D721Med (cell line): ENCODE measurements at places on chromosomes 16 and 17.
A peak's percentile ranks its signal among the peaks of the same experiment; 100 is the strongest.

DNA sequence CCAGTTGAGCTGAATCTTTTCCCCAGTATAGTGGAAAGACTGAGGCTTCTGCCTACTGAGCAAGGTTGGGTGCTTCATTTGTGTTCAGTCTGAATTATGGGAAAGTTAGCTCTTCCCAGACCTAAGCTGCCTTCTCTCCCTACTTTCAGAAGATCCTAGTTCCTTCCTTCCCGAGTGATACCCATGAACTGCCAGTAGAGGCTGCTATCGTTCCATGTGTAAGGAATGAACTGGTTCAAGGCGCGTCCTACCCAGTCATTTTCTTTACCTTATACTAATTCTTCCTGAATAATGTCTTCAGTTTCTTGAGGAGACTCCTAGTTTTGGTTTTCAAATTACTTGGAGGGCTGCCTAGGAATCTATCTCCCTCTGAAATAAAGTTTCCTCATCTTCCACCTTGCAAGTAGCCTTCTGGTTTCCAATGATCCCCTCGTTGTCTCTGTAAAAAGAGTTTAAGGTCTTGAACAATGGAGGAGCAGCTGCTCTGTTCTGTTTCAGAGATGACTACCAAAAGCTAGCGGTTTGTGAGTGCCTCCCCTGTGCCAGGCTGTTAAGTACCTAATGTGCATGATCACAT, 934 bp upstream of the AOC2 start:
- DNase-seq, result peak; percentile 72

DNA sequence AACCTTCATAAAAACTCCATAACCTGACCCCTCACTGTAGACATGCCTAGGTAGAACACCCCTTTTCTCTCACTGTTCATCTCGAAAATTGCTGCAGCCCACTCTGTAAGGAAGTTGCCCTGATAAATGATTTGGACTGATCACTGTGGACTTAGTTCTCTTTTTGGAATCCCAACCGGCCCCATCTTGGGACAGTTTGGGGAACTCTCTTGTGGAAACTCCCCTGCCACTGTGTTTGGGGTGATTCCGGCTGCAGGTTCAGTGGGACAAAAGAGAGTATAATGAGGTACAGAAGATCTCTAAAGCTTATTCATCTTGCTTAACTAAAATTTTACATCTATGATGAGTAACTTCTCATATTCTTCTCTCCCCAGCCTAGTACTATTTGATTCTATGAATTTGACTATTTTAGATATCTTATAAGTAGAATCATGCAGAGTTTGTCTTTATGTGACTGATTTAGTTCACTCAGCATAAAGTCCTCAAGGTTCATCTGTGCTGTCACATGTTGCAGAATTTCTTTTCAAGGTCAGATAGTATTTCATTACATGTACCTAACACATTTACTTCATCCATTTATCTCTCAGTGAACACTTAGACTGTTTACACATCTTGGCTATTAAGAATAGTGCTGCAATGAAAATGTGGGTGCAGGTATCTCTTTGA, 84.9 kb downstream of the ABCA8 start:
- DNase-seq, result no peak

- DNase-seq, result no peak
These were observed 7.3 kb upstream of the CUEDC1 start for GRCh38 chr17:57962279-57963148.

- DNase-seq, result no peak
These were observed 35.6 kb downstream of the YPEL2 start for GRCh38 chr17:59366773-59367656.

GRCh38 chr16:56163938-56164337, 27.4 kb upstream of the GNAO1 start:
- no peak for DNase-seq

DNA sequence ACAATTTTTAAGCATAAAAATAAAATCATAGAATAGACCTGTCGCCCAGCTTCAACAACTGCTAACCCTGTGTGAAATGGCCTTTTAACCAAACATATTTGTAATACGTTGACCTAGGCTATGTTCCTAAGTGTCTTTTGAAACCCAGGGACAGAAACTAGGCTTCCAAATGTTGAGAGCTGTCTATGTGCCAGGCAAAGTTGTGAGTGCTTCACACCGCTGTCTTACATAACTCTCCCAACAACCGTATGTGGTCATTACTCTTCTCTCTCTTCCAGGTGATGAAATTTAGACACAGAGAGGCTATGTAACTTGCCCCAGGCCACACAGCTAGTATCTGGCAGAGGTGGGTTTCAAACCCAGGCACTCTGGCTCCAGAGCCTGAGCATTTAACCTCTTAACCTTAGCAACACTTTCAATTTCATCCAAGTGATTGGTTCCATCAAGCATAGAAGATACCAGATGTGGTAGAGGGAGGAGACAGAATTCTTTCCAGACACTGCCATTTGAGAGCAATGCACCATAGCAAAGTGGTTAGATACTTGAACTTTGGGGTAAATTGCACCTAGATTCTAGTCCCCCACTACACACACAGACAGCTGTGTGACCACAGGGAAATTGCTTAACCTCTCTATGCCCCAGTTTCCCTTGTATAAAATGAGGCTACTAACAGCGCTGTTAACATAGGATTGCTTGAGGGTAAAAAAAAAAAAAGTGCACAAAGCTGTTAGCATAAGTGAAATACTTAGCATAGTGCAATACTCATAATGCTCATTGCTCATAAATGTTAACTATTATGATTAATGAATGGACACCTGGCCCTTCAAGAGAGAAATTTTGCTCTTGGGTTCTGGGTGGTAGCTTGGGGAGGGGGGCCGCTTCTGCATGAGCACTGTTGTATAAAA, 160.6 kb downstream of the IRX3 start:
- no peak for DNase-seq

DNA sequence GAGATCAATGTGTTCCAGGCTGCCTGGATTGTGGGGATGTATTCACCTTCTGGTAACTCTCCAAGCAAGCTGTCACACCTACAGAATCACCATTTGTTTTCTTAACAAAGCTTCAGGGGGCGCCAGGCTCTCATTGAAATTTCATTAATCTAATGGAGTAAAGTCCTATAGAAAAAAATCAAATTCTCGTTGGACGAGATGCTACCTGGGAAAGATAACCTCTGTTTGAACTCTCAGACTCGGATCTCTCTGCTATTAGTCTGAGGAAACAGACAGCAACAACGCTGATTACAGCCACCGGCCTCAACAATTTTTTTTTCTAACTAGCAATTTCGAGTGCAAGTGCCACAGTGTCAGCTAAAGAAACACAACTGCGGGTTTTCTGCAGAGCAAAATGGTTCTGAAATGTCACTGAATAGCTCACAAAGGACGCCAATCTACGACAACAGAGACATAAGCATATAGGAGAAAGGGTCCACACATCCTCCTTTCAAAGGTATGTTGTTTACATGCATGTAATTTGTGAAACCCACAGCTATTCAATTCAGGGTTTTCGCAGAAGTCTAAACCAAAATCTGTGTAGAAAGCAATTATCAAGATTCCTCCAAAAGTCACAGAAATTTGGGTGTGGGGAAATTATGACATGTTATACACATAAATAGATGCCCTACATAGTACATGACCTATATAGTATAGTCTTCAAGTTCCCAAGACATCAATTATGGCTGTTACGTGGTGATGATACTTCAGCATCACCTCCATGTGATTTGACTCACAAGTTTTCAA, 135.8 kb downstream of the SKAP1 start:
- DNase-seq, result no peak

DNA sequence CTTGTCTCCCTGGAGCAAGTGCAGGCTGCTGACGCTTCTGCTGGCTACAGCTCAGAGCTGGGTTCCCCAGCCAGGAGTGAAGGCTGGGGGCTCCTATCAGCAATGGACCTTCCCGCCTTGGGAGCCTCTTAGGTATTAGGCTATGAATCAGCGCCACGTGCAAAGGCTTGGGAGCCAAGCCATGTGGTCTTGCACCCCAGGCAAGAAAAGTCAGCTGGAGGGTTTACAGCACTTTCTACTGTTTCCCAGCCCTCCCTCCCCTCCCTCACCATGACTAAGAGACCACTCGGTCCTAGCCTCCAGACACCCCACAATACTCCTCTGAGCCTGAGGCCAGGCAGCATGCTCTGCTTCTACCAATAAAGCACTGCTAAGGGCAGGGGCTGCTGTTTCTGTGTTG, 12.3 kb downstream of the EPX start:
- no peak for DNase-seq

- DNase-seq, result no peak
These were observed 27.2 kb downstream of the SNX20 start for GRCh38 chr16:50653633-50654519.

GRCh38 chr16:46772463-46772862, 24.3 kb upstream of the MYLK3 start:
- DNase-seq, result no peak

DNA sequence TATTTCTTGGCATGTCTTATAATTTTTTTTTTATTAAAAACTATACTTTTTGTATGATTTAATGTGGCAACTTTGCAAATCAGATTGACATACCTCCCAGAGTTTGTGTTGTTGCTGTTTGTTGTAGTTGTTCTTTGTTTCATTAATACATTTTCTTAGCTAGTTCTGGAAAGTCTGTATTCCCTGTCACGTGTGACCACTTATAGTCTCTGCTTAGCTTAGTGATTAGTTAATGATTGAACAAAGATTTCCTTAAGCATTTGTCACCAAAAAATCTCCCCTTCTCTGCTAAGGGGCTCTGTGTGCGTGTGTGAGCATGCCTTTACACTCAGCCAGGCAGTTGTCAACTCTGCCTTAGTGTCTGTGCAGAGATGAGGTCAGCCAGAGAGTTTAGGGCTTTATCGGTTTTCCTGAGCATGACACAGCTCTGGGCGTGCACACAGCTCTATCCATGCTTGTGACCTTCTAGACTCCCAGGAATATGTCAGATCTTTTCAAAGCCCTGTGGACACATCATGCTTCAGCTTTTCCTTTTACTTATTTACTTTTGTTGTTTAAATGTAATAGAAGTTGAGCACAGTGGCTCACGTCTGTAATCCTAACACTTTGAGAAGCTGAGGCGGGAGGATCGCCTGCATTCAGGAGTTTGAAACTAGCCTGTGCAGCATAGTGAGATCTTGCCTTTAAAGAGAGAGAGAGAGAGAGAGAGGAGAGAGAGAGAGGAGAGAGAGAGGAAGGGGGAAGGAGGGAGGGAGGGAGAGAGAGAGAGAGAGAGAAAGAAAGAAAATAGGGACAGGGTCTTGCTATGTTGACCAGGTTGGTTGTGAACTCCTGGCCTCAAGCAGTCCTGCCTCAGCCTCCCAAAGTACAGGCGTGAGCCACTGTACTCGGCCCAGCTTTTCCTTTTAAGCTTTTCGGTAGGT, 21.9 kb downstream of the DNAI2 start:
- DNase-seq, result no peak

- DNase-seq, result no peak
These were observed 27.3 kb upstream of the HS3ST2 start for GRCh38 chr16:22786691-22787090.
